ENCODE measurements at places on chromosomes 5 and 9. TPM values are rescaled to one million over a fixed set of nuclear protein-coding genes. Genes with fewer than 3 reads are reported as not detected.

The MYOZ3 gene
- total RNA-seq = 0.87 TPM

DNA sequence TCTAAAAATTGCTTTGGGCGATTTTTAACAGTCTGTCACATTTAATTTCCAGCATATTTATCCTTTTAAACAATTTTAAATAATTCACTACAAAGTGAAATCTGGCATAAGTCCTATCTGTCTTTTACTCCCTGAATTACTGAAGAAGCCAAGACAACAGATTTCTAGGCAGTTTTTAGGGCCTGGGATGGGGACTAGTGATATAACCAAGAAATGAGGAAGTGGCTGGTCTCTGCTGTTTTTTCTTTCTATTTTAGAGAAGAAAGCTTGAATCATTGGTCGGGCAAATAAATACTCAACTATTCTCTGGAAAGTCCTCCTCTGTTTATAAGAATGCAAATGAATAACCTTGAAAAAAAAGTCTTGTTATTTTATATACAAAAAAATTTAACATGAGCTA, 79.7 kb upstream of the SSBP2 start:
- no peak for DNase-seq

The MOB3B gene
- 1.4 TPM for total RNA-seq

The SV2C gene
- not detected for total RNA-seq

- peak; percentile 84 for DNase-seq
Observed at GRCh38 chr5:145681686-145682085, 153.5 kb downstream of the PRELID2 start.

GRCh38 chr5:2017540-2018389, 135.0 kb upstream of the IRX4 start:
- DNase-seq = no peak

- DNase-seq = peak; percentile 97
Observed at GRCh38 chr5:10719965-10720364, 41.1 kb downstream of the DAP start.

- peak; percentile 81 for DNase-seq
Observed at GRCh38 chr5:35230038-35230611, at the start of gene PRLR. TSS of gene PRLR (minus strand) at chr5:35230487. CDS start at chr5:35089620, 140,867 bp downstream.

DNA sequence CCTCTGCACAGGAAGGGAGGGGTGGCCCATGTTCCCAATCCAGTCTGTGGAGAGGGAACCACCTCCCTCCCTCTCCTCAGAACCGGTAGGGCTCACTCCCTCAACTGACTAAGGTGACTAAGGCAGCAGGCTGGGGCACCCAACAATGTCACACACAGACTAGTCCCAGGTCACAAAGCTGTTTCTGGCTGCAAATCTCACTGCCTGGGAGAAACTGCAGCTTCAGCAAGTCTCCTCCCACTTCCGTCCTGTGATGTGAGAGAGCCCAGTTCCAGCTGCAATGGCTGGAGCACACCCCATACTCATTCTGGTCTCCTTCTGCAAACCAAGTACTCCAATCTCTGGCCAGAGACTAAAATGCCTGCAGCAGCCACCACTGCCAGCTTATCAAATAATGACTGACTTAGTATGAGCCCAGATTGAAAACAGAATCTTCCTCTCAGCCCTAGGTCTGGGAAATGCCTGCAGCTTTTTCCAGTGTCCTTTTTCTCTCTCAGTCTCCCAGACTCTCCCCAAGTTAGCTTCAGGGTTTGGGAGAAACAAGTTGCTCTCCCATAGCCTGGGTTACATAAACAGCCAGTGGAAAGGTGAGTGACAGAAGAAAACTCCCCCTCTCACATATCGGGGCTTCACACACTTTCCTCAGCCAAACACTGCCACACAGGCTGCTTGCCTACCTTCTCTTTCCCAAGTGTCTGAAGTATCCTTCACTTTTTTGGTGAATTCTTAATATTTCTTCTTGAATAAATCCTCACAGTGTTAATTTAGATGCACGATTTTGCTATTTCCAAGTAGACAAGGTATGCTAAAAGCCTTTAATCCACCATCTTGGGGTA, 247.4 kb upstream of the RASA1 start:
- DNase-seq = peak; percentile 30

GRCh38 chr5:178981381-178981780, 13.7 kb downstream of the GRM6 start:
- no peak for DNase-seq

DNA sequence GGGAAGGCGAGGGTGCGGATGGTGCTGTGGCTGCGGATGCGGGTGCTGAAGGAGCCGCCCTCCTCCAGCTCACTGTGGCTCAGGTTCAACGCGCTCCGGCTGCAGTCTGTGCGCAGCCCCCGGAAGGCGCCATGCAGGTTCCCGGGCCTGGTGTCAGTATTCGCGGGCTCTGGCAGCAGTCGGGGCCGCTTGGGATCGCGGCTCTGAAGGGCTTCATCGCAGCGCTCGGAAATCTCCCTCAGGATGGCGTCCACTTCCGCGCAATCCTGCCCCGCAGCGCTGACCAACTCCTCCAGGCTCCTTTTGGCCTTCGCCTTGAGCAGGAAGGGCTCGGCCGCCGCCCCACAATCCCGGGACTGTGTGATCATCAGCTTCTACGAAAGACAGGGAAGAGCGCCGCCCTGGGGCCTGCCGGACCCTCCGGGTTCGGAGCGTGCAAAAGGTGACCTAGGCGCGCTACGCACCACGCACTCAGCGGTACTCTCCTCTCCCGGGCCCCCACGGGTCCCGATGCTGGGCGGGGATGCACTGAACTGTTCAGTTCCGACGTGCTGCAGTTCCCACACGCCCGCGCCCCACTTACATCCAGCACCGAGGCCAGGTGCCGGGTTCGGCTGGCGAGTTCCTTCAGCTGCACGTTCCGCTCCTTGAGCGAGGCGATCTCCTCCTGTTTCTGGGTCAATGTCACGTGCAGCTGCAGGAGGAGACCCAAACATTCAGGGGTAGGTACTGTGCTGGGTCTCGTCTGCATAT, 6.5 kb downstream of the MCIDAS start:
- no peak for DNase-seq

The FCN1 gene
- total RNA-seq = not detected

GRCh38 chr9:71352837-71353236, 231.4 kb upstream of the TRPM3 start:
- DNase-seq = no peak

GRCh38 chr9:73451003-73451402, 299.3 kb downstream of the ANXA1 start:
- DNase-seq = peak; percentile 83

GRCh38 chr5:149367249-149367971, 9.6 kb downstream of the PCYOX1L start:
- peak; percentile 53 for DNase-seq

DNA sequence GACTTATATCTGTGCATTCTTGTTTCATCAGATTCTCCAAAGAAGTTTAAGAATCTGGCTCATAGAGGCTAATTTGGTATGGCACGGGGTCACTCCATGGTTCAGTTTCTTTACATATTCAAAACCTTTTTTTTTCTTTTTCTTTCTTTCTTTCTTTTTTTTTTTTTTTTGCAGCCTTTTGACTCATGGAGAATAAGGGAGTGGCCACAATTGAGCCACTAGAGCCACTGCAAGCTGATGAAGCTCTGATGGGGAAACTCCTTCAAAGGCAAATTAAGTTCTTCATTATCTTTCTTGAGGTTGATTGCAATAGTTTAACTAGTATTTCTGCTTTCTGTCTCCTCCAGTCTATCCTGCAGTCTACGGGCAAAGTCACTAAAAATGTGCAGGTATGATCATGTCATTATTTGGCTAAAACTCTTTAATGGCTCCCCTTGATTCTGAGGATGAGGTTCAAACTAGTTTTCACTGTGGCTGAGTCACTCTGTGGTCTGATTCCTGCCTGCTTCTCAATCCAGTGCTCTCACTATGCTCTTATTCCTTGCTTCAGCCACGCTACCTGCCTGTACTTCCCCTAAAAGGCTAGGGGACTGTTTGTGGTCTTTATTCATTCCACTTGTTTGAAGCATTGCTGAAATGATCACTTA, 93.5 kb upstream of the RIOK2 start:
- no peak for DNase-seq

DNA sequence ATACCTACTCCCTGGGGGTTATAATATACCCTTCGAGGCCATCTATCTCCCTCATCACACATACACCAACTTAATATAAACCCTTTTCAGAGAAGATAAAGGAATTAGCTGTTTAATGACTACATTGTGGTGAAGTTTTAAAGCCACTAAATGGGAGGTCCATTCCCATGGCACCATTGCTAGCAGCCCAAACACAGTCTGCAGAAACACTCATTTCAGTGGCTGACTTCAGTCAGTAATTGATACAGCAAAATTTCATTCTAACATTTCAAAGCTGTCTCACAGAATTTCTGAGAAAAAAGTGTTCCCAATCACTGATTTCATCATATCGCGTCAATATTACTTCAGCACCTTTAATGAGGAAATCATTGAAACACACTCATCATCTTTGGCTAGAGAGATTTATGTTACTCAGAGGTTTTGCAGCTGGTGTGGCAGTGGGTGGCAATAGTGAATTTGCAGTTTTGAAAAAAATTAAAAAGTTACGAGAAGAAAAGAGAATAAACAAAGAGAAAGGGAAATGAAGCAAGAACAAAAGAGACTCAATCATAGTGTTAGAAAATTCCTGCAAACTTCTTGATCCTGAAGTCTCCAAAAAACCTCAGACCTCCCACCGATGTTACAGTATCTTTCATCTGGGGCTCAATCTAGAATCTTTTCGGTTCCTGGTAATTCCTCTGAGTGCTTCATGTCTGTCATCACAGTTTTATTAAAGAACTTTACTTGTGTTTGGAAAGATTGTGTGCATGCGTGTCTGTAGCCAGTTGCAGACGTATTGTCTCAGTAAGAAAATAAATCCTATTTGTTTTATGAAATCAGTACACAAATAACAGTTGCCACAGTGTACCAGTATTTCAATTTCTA, 105.0 kb downstream of the ERCC6L2 start:
- no peak for DNase-seq

The GALT gene
- 30.2 TPM for total RNA-seq

The BTNL9 gene
- total RNA-seq = not detected

The TMC1 gene
- 0.15 TPM for total RNA-seq

DNA sequence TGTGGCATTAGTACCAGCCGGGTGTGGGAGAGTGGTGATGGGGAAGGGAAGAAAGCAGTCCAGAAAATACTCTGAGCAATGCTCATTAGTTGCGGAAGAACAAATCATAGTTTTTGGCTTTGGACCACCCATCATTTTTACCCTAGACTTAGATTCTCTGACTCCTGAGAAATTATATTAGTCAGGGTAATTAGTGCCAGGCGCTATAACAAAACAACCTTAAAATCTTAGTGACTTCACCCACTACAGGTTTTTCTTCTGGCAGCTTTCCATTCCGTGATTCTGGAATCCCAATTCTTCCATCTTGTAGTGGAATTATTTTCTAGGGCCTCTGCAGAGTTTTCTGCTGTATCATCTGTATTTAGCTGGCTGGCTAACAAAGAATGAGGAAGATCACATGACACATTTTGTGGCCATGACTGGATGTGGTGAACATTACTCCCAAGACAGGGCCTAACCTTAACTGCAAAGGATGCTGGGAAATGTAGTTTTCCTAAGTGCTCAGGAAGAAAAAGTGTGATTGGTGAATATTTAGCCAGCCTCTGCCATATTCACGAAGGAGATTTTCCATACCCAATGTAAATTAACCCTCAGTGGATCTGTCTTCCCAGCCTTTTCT, 373.0 kb upstream of the MEF2C start:
- peak; percentile 57 for DNase-seq

The CCL21 gene
- not detected for total RNA-seq

DNA sequence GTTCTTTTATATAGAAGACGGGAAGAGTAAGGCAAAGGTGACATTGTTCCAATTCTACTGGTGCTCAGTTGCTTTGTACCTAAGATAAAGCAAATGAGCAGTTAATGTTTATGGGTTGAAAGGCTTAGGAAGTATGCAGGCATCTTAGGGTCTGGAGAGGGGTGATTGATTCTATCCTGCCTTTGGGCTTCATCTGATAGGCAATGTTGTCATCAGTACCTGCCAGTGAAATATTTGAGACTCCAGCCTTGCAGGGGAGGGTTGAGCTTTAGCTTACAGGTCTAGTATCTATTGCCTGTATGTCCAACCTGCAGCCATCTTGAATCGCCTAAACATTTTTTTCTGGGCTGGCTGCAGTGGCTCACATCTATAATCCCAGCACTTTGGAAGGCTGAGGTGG, 13.8 kb upstream of the CTSV start:
- no peak for DNase-seq

The FOXD4L6 gene
- 0.10 TPM for total RNA-seq

The MSX2 gene
- 1.1 TPM for total RNA-seq

DNA sequence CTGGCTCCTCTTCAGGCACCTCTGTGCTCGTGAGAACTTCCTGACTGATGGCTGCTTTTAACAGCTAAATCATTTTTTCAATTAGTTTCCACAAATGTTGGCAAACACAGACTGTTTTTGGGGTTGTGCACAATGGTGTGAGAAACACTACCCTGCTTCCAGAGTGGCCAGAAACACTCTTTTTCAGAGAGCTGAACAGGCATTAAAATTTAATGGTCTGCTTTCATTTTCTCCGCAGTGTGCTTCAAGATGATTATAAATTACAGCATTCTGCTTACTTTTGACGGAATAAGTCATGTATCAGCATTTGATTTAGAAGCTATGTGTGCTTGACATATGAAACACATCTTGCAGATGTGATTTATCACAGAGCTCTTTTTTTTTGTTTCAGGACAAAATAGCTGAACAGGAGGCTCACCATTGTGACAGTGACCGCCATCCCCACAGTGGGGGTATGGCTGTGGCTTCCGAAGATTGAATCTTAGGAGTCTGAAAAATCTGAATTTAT, 454.5 kb upstream of the ZNF608 start:
- no peak for DNase-seq

- DNase-seq = peak; percentile 45
Observed at GRCh38 chr5:149749481-149750365, 19.6 kb downstream of the PPARGC1B start.

DNA sequence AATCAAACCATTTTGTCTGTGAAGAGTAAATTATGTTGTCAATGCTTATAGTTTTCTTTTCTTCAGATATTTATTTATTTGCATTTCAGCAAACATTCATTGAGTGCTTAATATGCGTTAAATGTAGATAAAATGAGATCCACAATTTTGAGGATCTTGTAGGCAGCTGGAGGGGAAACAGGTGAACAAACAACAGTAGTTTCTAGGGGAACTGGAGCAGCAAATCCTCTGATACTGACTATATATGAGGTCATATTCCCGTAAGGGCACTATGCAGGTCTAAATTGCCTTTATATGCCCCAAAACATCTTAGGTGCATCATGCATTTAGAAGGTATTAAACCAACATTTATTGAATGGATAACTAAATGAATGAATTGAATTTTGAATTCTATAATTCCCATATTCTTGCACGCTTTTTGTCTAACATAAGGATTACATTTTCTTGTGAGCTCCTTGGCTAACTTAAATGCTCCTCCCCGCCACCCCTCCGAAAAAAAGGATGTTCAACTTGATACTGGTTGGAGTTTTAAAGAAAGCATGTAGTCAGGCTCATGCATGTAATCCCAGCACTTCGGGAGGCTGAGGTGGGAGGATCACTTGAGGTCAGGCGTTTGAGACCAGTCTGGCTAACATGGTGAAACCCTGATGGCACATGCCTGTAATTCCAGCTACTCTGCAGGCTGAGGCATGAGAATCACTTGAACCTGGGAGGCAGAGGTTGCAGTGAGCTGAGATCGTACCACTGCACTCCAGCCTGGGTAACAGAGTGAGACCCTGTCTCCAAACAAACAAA, 299.8 kb downstream of the TMEM38B start:
- no peak for DNase-seq
